ENCODE measurements at places on chromosomes 5 and 9. TPM values are rescaled to one million over a fixed set of nuclear protein-coding genes. Genes with fewer than 3 reads are reported as not detected.

DNA sequence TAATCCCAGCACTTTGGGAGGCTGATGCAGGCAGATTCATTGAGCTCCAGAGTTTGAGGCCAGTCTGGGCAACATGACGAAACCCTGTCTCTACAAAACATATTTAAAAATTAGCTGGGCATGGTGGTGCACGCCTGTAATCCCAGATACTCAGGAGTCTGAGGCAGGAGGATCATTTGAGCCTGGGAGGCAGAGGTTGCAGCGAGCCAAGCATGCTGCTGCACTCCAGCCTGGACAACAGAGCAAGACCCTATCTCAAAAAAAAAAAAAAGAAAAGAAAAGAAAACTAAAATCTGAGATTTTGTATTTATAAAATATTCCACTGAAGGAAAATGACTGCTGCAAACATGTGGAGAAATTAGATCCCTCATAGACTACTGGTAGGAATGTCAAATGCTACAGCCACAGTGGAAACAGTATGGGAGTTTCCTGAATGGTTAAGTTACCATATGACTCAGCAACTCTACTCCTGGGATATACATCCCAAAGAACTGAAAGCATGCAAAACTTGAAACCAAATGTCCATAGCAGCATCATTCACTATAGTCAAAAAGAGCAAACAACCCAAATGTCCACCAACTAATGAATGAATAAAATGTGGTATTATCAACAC is 106.1 kb downstream of the UBAP2 start:
- no peaks in the 10 kb centered on the region for H3K27me3 ChIP-seq
- DNase-seq, result no peak
- no peak overlapping the region for H3K27ac ChIP-seq
- H3K4me1 ChIP-seq, result peaks cover 31% of the 10 kb centered on the region
- no peak overlapping the region for H3K4me3 ChIP-seq

GRCh38 chr9:115674091-115674490 is 479.5 kb upstream of the PAPPA start:
- H3K27me3 ChIP-seq, result no peaks in the 10 kb centered on the region
- no peak overlapping the region for H3K4me3 ChIP-seq
- no peaks in the 10 kb centered on the region for H3K36me3 ChIP-seq
- no peak for DNase-seq

DNA sequence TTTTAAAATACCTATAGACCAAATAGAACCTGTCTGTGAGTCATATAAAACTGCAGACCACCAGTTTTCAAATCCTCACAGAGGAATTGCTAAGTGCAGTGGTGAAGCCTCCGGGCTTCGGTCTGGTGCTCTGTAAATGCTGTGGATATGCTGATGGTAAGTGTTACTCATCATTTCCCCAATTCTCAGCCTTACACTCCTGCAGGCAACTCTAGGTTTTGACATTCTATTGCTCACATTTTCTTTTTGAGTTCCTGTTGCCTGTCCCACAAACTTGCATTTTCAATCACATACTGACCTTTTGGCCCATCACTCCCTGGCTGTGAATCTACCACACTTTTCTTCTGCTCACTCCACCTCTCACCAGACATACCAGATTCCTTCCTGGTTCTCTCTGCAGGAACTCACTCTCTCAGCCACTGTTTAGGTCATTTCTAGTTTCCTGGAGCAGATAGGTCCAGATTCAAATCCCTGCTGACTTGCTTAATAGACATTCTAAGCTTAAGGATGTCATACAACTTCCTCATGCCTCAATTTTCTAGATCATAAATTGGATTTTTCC is 192.9 kb downstream of the RAB3C start:
- H3K27ac ChIP-seq, result no peak overlapping the region
- no peaks in the 10 kb centered on the region for H3K27me3 ChIP-seq
- no peaks in the 10 kb centered on the region for H3K36me3 ChIP-seq
- H3K4me1 ChIP-seq, result no peaks in the 10 kb centered on the region
- no peak for DNase-seq

The GRPEL2 gene
- 7.8 TPM for total RNA-seq

DNA sequence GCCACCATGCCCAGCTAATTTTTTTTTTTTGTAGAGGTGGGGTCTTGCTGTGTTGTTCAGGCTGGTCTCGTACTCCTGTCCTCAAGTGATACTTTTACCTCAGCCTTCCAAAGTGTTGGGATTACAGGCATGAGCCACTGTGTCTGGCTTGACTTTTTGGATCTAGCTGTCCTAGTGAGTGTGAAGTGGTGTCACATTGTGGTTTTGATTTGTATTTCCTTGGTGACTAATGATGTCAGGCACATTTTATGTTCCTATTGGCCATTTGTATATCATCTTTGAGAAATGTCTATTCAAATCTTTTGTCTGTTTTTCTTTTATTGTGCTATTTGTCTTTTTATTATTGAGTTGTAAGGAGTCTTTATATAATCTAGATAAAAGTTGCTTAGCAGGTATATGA is 53.5 kb upstream of the MCCC2 start:
- H3K27me3 ChIP-seq, result no peaks in the 10 kb centered on the region
- no peak overlapping the region for H3K27ac ChIP-seq
- peaks cover 10% of the 10 kb centered on the region for H3K36me3 ChIP-seq
- H3K4me1 ChIP-seq, result no peaks in the 10 kb centered on the region

The MBLAC2 gene
- 5.5 TPM for total RNA-seq

- H3K4me1 ChIP-seq, result no peaks in the 10 kb centered on the region
- no peak overlapping the region for H3K27ac ChIP-seq
- no peak overlapping the region for H3K4me3 ChIP-seq
- no peak for DNase-seq
- no peaks in the 10 kb centered on the region for H3K27me3 ChIP-seq
These were observed 121.5 kb downstream of the ENTREP1 start for GRCh38 chr9:69446496-69446895.
